ENCODE measurements at places on chromosomes 4 and X.

DNA sequence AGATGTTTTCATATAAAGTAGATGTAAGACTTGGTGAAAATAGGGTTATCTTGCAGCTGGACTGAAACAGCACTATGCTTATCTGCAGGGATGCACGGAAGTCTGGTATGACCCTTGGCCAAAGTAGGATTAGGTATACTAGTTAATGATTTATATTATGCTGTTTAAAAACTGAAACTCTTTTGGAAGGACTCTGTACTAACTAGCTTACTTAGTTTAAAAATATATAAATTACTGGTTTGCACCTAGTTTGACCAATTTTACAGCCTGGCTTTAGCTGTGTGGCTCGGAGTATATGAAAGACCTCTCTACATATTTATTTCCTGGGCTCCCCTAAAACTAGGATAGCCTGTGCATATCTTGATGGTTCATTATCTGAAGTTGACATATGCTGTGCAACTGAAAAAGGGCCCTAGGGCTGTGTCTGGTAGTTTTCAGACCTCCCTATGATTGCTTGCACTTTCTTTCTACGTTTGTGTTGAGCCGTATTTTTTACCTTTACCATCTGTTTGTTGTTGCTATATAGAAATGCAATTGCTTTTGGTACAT is 89.2 kb downstream of the TMEM144 start:
- DNase-seq = no peak

- no peak for DNase-seq
Observed at GRCh38 chr4:151389311-151389710, 19.7 kb upstream of the FHIP1A start.

DNA sequence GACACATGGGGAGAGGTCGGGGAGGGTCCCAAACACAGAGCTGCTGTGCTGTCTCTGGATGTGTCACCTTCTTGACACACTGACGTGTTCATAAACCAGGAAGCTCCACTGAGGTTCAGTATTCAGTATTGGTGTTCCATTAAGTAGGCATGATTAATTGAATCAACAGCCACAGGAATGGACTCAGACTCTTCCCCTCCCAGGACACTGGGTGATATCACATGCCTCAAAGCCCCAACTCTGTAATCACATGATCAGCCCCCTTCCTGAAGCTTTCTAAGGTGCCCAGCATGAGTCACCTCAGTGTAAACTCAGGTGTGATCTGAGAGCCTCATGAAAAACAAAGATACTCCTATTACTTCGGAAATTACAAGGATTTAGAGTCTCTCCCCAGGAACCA is 21.1 kb upstream of the HNRNPD start:
- DNase-seq = no peak

GRCh38 chr4:124105212-124105611 is 607.3 kb downstream of the ANKRD50 start:
- DNase-seq = no peak

DNA sequence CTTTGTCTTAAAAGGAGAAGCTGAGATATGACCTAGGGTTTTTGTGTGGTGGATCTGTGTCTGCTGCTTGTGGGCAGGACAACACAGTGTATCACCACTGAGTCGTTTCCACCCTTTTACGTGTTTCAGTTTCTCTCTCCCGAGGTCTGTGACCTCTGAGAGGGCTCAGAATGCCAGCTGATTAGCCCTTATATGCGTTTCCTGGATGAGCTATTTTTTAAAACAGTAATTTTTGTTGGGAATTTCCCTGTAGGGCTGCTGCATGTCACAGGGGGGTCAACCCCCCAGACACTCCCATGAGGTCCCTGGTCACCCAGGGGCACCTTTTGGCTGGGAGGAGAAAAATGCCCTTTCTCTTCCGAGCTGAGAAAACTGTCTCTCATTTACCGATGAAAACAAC is 170.4 kb upstream of the CASK start:
- no peak for DNase-seq

- peak; percentile 80 for DNase-seq
Observed at GRCh38 chr4:118270492-118270891, 82.3 kb downstream of the PRSS12 start.

DNA sequence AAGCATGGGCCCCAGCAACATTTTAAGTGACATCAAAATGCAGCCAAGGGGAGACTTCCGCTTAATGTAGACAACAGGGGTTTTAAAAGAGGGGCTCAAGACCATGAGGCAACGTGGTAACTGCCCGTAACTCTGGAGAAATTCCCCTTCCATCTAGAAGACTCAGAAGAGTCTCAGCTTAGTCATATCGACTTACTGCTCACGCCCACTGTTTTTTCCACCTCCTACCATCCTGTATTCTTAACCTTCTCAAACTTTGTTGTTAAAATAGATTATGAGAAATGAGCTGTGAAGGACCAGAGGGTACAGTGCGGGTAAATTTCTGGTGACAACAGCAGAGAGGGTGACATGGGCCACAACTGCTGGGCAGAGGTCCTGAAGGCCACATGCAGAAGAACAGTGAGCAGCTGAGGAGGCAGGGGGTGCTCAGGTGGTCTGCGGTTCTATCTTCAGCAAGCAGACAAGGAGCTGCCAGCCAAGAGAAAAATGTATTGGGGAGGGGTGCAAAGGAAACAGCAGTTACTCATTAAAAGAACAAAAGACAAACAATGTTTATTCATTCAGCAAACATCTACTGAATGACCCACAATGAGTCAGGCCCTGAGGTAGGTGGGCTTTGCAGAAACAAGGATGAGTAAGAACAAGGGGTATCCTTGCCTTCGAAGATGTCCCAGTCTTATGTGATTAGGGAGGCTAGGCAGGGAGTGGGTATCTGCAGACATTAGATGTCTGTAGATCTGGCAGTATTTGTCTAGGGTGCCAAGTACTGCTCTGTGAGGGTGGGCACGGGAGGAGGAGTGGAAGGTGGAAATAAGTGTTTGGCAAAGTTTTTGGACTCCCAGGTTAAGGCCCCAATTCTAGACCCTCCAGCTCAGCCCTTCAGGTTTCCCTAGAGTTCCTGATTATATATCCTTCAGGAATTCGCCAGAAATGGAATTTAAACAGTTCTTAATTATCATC is 175.3 kb downstream of the TSPAN5 start:
- DNase-seq = no peak

DNA sequence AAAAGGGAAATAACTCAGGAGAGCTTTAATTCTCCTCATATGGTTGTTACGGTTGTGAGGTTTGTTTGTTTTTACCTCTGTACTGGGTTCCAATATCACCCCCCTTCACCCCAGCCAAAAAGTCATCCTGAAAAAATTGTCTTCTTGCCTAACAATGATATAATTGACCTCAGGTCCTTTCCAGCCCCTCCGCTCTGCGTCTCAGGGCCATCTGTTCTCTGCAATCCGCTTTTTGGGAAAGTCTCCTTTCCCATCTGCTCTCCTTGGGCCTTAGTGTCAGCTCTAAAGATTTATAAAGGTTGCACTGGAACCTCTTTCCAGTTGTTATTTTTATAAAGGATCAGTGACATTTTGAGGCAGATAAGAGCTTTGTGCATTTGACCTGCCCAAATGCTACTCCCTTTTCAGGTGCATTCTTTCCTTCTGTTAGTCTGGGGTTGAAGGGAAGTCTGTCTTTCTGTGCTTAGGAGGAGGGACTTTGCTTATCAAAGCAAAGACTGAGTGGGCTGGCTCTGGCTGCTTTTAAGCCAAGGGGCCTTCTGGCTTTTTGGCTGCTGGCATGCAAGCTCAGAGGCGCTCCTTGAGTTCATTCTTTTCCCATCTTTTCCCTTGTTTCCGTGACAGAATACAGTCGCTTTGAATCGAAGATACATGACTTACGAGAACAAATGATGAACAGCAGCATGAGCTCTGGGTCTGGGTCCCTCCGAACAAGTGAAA is 34.1 kb downstream of the DLG3 start:
- DNase-seq = peak; percentile 57

DNA sequence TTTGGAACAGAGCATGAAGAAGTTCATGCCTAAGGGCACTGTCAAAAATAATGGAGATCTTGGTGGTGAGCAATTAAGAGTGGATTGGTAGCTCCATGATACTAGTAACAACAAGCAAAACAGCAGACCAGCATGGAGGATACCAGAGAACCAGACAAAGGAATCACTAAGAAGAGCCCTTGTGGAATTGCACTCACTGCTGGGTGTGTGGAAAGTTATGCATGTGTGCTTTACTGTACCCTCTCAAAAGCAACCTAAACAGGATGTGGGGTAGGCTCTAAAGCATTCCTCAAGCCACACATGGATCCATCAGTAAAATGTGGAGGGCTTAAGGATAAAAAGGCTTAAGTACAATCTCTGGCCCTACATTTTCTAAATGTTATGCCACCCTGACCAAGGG is 69.5 kb downstream of the AR start:
- no peak for DNase-seq

- no peak for DNase-seq
Observed at GRCh38 chr4:14023896-14024295, 396.4 kb upstream of the BOD1L1 start.
